ENCODE measurements at places on chromosomes 12 and 14. TPM values are rescaled to one million over a fixed set of nuclear protein-coding genes. Genes with fewer than 3 reads are reported as not detected.

- peak; percentile 80 for DNase-seq
- no peaks in the 10 kb centered on the region for H3K27me3 ChIP-seq
- H3K4me3 ChIP-seq = no peak overlapping the region
- H3K27ac ChIP-seq = peak overlapping the region; percentile 87
Measured at GRCh38 chr12:112046003-112046402, 32.8 kb downstream of the ERP29 start.

- no peaks in the 10 kb centered on the region for H3K36me3 ChIP-seq
- no peaks in the 10 kb centered on the region for H3K4me1 ChIP-seq
- H3K27ac ChIP-seq = no peak overlapping the region
- H3K4me3 ChIP-seq = no peak overlapping the region
Measured at GRCh38 chr14:81337073-81337472, 63.1 kb downstream of the STON2 start.

SLC10A1 gene
- not detected for total RNA-seq

DNA sequence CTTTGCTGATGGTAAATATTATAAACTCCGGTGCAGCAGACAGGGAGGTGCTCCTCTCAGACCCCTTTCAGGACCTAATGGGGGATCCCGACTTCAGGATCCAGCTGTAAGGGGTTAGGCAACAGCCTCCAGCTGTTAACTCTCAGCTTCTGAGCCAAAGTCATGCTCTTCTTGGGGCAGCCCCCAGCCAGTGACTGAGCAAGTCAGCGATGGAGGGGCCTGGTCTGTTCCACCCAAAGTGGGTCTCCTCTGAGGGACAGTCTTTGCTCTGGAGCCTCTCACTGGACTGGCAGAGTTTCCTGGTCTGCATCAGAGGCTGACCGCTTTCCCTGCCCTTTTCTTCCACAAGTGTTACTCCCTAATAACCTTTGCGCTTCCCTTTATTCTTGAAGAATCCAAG is 184.2 kb upstream of the DIO3 start:
- no peaks in the 10 kb centered on the region for H3K36me3 ChIP-seq
- H3K27me3 ChIP-seq = no peaks in the 10 kb centered on the region
- no peak overlapping the region for H3K4me3 ChIP-seq

DNA sequence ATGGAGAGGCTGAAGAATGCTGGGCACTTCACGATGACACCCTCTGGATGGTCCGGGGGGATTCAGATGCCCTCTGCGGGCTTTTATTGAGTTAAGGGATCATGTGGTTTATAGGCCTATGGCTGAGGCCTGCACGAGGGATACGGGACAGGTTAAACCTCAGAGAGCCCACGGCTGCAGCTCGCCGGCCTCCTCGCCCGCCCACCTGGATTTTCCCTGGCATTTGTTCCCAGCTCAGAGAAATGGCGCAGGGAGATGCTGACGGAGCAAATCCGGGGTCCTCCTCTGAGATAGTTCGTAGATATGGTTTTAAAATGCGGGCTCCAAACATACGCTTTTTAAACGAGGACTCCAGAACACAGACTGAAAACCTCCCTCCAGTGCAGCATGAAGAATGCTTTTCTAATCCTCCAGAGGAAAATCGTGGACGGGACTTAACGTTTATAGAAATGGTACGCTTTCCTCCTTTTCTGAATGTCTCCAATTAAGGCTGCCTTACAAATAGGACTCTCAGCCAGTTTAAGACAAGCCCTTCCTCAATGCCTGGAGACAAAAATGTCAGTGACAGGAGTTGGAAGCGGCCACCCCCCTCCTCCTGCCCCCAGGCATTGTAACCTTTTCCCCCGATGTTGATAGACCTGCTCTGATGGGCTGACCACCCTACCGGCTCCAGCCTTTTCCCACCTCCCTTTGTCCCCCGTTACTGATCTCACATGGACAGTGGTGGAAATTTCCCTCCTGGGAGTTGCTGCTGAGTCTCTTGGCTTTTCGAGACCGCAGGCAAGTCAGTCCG is 16.6 kb downstream of the CCND2 start:
- H3K27ac ChIP-seq = peak overlapping the region; percentile 84
- H3K4me1 ChIP-seq = no peaks in the 10 kb centered on the region
- peaks cover 59% of the 10 kb centered on the region for H3K36me3 ChIP-seq
- DNase-seq = no peak
- H3K4me3 ChIP-seq = no peak overlapping the region

DNA sequence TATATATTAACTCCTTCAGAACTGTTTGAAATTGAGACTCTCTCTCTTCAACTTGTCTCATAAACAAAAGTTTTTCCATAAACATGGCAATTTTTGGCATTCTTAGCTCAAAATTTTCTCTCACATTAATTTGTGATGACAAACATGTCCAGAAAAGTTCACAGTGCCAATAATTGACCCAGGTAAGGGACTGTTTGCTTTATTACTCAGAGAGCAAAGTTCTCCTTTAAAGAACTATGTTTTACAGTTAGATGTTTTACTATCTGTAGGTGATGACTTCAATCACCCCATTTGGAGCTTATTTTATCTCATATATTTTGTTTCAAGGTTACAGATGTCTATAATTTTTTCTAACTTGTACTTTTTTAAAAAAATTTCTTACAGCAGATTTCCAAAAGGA is 855.6 kb downstream of the SLC16A7 start:
- no peaks in the 10 kb centered on the region for H3K4me1 ChIP-seq
- H3K4me3 ChIP-seq = no peak overlapping the region
- no peak for DNase-seq
- H3K36me3 ChIP-seq = no peaks in the 10 kb centered on the region

GRCh38 chr12:125473501-125473900 is 408.3 kb downstream of the AACS start:
- H3K27ac ChIP-seq = no peak overlapping the region
- no peak overlapping the region for H3K4me3 ChIP-seq
- no peaks in the 10 kb centered on the region for H3K4me1 ChIP-seq
- no peaks in the 10 kb centered on the region for H3K36me3 ChIP-seq

DNA sequence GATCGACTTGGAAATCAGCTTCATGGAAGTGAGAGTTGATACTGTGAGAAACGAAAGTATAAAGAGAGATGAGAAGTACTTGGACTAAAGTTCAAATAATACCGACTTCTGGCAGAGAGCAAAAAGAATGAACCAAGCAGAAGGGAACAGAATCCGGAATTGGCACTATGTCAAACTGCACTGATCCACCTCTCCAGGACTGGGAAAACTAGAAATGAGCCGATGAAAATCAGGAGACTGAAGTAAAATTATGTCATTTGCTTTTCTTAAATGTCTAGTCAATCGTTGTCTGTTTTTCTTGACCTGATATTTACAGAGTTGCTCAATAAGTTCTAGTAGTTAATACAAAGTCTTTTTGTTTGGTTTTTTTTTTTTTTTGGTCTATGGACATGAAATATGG is 163.0 kb upstream of the FOXG1 start:
- H3K27ac ChIP-seq = no peak overlapping the region
- H3K36me3 ChIP-seq = no peaks in the 10 kb centered on the region
- H3K27me3 ChIP-seq = no peaks in the 10 kb centered on the region
- no peaks in the 10 kb centered on the region for H3K4me1 ChIP-seq
- no peak overlapping the region for H3K4me3 ChIP-seq
- DNase-seq = no peak
